ENCODE measurements at places on chromosomes 5 and 9.

DNA sequence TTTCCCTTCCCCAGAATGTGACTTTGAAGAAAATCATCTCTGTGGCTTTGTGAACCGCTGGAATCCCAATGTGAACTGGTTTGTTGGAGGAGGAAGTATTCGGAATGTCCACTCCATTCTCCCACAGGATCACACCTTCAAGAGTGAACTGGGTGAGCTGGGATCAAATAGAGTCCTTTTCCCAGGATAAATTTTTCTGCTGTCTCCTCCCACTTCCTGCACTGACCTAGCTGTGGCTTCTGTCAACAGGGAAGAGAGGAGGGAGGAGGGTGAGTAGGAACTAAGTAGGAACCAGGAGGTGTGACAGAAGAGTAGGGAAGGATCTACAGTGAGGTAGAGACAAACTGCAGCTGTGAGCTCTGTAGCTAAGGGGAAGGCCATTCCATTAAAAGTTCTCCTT is 69.3 kb downstream of the MAMDC2 start:
- DNase-seq = peak; percentile 45

GRCh38 chr5:113147101-113147508 is 170.5 kb downstream of the DCP2 start:
- DNase-seq = no peak

GRCh38 chr5:99029172-99029571 is 100.4 kb upstream of the CHD1 start:
- DNase-seq = no peak

DNA sequence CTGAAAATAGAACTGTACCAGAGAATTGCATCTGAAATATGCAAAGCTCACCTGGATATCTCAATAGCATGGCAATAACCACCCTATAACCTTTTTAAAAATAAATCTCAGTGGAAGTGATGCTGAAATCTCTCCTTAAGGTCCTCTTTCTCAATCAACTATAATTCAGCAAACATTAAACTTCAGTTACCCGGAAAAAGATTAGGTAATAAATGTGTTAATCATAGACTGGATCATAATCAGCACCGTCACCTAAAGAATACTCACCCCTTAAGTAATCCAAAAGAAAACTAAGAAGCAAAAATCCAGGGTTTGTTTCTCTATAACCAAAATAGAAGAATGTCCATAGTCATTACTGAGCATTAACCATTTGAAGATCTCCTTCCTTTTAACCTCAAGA is 44.3 kb upstream of the DENND4C start:
- DNase-seq = no peak

GRCh38 chr5:32099486-32100035 is 74.6 kb downstream of the GOLPH3 start:
- no peak for DNase-seq

- no peak for DNase-seq
These were observed 53.7 kb upstream of the EXOC3 start for GRCh38 chr5:389197-389821.

- no peak for DNase-seq
These were observed 202.7 kb downstream of the FAM114A2 start for GRCh38 chr5:153835891-153836515.

DNA sequence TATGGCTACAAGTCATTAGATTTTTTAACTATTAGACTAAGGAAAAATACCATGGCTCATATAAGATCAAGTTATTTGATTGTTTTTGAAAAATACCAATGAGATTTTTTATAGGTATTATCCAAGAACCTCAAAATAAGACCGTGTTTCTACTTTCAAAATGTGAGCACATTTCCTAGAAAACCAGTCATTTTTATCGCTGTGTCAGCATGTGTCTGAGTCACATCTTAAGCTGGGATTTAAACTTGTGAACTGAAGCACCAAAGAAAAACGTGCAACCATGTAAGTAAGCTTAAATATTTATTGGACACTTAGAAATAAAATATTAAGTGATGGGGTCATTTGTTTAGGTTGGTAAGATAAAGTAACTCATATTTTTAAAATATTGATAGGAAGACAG is 1676.0 kb upstream of the NUDT12 start:
- no peak for DNase-seq

GRCh38 chr5:78837836-78838235 is 147.3 kb downstream of the ARSB start:
- DNase-seq = no peak

DNA sequence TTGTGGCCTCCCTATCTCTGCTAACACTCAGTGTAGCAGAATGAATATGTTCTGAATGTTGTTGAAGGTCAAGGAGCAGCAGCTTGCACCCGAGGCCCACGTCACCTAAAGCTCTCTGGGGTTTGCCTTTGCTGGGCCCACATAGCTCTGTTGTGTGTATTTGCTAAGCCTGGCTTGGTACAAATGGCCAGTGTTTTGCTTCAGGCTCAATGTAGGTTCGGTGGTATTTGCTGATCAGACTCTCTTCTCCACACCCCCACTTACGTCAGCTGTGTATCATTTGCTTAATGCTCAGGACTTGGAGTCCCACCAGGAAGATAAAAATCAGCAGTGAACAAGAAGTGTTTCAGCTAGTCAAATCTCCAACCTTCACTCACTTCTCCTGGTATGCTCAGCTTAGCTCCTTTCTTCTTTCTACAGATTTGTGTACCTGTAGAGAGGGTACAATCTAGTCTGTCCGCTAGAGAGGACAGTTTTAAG is 4.8 kb upstream of the RFESD start:
- no peak for DNase-seq

GRCh38 chr5:17257705-17258273 is 40.4 kb downstream of the BASP1 start:
- DNase-seq = no peak

GRCh38 chr5:151722546-151722945 is 35.8 kb upstream of the SPARC start:
- DNase-seq = no peak

GRCh38 chr5:135433681-135434426 is 13.3 kb downstream of the DCANP1 start:
- DNase-seq = no peak

DNA sequence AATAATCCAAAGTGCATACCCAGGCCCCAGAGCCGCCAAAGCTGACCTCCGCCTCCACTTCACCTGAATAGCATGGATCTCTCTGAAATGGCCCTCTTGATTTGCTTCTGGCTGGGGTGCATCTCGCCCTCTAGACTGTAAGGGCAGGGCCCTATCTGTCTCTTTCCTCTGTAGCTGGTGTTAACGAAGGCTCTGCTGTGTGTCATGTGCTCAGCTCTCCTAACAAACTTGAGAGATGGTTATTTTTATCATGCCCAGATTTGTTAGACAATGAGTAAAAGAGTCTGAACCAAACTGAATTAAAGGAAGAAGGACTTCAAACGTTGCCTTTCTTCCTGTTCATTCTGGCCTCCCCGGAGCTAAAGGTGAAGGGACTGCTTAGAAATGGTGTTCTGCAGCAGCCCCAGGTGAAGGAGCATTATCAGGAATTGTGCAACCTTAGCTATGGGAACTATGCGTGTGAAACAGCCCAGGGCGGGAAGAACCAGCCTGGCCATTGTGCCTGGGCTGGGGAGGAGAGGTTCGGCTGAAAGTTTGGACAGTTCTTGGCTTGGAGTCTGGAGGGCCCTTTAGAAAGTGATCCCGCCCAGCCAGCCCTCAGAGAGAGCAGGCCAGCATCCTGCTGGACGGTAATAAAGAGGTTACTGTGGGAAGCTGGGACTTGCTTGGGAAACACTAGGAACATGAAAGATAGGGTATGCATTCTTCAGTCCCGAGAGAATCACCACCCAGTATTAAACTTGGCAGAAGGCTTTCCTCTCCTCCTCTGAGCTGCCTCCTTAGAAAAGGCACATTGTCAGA is 73.5 kb downstream of the WWC1 start:
- DNase-seq = no peak

GRCh38 chr5:73233053-73233460 is 60.1 kb downstream of the TMEM174 start:
- DNase-seq = no peak

DNA sequence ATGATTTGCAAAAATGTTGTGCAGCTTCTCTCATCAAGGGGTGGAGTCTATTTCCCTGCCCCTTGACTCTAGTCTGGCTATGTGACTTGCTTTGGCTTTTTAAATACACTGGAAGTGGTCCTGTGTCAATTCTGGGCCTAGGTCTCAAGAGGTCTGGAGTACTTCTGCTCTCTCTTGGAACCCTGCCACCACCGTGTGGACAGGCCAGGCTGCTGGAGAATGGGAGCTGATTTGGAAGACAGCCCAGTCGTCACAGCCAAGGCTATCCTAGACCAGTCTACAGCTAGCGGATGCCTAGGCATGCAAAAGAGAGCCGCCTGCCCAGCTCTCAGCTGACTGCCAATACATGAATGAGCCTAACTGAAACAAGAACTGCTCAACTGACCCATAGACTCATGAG is 56.7 kb upstream of the CLINT1 start:
- peak; percentile 98 for DNase-seq

GRCh38 chr9:3290231-3290840 is 235.5 kb downstream of the RFX3 start:
- no peak for DNase-seq

DNA sequence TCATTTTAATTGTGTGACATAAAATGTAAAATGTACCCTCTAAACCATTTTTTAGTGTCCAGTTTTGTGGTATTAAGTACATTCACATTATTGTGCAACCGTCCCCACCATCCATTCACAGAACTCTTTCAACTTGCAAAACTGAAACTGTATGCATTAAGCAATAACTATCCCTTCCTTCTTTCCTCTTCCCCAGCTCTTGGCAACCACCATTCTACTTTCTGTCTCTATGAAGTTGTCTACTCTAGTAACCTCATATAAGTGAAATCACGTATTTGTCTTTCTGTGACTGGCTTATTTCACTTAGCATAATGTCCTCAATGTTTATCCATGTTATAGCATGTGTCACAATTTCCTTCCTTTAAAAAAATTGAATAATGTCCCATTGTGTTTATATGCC is 142.4 kb downstream of the C9orf152 start:
- DNase-seq = no peak

- no peak for DNase-seq
These were observed 53.2 kb upstream of the SHISAL2B start for GRCh38 chr5:64637144-64637543.

GRCh38 chr9:124017051-124017928 is 5.7 kb downstream of the LHX2 start:
- no peak for DNase-seq

GRCh38 chr9:114396558-114397218 is 8.9 kb upstream of the AKNA start:
- DNase-seq = no peak

DNA sequence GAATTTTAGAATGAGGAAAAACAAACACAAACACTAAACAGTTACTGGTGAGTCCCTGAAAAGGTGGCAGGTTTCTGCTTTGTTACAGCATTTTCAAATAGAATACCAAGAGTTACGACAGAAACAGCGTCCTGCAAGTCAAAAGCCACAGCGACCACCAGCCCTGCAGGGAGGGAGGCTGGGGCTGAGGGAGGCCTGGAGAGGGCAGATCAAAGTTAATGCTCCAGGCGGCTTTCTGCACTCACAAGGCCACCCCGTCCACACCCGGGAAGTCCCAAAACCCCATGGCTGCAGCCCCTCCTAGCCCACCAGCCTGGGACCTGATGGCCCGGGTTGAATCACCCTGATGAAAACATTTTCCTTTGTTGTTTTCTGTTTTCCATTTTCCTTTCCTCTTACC is 29.3 kb downstream of the COL23A1 start:
- DNase-seq = no peak

- no peak for DNase-seq
These were observed 302.2 kb downstream of the ZNF608 start for GRCh38 chr5:124444147-124444775.

DNA sequence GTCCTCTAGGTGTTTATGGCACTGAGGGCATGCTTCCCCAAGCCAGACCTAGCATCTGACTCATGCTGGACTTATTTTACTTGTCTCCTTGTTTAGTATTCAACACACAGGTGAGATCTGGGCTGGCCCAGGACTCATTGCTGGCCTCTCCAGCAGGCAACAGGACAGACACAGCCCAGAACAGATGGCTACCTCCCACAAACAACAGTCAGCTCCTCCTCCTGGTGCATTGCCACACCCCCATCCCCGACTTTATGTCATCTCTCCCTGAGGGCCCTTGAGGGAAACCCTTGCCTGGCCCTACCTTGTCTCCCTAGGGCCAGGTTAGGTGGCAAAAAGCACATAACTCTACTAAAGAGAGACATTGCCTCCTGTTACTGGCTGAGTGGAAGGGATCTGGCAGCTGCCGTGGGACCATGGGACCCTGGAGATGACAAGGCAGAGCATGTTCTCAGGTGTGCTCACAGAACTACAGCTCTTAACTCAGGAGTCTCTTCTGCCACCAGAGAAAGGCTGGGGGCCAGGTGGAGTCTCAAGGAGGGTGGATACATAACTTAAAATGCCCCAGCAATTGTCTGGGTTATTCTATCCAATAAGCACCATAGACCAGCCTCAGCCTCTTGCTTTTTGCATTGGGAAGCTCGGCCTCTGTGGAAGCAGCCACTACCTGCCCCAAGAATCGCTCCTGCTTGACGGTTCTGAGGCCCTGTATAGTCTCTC is 2.3 kb downstream of the ACSL6 start:
- DNase-seq = peak; percentile 1

GRCh38 chr5:113384782-113385285 is 50.0 kb downstream of the TSSK1B start:
- DNase-seq = no peak

DNA sequence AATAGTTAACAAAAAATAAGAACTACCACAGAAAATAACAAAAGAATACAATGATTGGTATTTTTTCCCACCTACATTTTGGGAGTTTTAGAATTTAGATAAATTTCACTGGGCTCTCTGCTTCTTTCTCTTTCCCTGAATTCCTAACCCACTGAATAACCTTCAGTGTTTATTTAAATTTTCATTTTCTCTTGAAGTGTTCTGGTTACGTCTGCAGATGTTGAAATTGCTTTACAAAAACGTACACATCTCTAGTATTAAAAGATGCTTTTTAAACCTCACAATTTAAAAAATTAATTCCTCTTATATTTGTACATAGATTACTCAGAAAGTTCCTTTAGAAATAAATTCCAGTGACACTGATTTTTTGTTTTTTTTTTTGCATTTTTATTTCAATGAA is 158.7 kb upstream of the TUT7 start:
- no peak for DNase-seq

GRCh38 chr5:146765089-146765832 is 113.3 kb downstream of the PPP2R2B start:
- DNase-seq = no peak

DNA sequence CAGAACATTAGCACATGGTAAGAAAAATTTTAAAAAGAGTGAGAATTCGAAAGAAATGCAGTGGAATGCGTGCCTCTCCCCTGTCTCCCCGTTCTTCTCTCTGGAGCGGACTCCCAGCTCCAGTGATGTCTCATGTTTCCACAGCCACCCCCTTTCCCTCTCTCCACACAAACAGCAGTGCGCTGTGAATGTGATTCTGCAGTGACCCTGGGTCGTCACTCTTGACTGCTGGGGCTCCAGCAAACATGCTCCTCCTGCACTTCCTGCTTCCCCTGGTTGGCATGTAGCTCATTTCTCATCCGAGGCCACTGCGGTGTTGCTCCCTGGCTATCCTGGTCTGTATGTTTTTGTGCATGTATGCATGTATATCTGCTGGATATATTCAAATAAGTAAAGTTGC is 13.3 kb downstream of the PHF2 start:
- DNase-seq = no peak

GRCh38 chr5:23352446-23352845 is 155.0 kb upstream of the PRDM9 start:
- DNase-seq = no peak

All from NCI-H2029 (cell line).